Esophagus squamous epithelium (tissue), 5 donors: ENCODE measurements at places on chromosomes 7 and 10.

DNA sequence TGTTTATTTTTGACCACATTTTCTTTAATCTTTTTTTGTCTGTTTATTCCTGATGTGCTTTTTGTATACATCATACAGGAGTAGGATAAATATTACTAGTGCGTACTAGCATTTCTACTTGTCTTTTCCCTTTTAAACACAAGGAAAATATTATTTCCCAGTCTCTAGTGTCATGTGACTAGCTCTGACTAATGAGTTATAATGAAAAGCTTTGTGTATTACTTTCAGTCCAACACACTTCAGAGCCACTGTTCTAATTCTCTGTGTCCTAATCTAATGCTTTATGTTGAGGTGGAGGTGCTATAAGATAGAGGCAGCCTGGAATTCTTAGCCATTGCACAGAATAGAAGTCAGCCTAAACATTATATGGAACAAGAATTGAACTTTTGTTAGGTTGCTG lies 65.0 kb upstream of the RAB18 start:
- DNase-seq, result no peak

GRCh38 chr10:64690194-64690593 lies 1169.0 kb downstream of the REEP3 start:
- DNase-seq, result no peak

DNA sequence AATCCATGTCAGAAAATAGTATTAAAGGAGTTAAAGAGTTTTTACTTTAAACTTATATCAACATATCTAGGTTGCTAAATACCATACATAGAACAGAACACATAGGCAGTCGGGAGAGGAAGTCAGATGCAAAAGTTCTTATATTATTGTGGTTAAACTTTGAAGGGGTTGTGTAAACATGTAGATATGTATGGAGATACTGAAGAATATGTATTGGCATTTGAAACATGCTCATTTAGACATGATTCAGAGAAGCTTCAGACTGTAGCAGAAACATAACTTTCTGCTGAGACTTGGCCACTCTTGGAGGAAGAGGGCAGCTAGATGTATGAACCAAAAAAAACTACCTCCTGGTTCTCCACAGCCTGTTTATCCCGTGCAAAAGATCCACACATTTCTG lies 103.5 kb upstream of the FERD3L start:
- no peak for DNase-seq

DNA sequence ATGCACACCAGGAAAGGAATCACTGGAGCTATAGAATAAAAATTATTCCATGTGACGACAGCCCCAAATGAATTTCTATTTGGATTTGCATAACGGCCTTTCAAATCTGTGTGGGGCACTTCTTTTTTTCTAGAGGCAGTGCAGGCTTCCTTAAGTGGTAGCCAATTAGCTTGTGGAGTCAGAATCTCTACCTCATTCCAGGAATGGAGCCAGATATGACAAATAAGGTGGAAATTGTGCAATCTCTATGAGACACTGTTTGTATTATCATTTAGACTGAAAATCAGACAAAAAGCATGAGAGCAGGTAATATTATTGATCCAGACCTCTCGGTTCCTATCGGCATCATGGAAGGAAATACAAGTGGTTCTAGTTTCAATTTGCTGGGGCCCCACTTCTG lies 78.7 kb downstream of the BEND7 start:
- DNase-seq, result no peak

DNA sequence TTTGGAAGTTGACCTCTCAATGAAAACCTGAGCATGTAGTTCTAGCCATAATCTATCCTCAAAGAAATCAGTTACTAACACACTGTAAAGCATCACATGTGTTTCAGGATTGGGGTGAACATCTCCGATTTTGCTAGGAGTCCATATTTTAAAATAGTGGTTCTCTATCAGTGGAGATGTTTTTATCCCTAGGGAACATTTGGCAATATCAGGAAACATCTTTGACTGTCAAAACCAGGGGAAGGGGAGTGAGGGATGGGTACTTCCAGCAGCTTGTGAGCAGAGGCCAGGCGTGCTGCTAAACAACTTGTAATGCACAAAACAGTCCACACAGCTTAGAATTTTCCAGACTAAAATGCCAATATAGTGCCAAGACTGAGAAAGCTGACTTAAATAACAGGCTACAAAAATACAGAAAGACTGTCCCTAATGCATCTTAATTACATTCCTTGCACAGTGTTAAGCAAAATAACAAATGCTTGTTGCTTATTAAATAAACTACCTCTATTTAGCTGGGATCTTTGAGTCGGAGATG lies 120.9 kb downstream of the CRPPA start:
- no peak for DNase-seq

DNA sequence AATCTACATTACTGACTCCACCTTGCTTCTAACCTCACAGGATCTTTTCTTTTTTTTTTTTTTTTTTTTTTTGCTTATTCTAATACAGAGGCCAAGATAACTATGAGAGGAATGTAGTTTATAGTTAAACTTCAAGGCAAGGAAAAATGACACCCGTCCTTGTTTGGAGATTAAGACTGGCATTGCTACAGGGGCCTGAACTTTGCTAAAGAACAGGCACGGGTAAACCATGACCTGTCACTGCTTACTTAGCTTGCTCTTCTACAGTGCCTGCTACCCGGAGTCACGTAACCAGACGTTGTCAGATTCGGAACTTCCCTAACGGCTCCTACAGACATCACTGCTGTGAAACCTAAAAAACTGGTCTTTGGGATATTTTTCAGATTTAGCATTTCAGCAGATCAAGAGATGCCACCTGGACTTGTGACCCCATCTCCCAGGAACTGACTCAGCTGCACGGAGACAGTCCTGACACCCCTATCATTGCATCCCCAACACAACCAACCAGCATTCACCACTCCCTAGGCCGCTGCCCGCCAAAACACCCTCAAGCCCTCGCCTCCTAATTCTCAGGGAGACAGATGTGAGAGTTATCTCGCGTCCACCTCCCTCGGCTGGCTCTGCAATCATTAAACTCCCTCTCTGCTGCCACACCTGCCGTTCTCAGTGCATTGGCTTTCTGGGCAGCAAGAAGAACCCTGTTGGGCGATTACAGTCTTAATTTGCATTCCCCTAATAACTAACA lies 27.5 kb downstream of the MAD1L1 start:
- no peak for DNase-seq

GRCh38 chr7:121484089-121484763 lies 88.1 kb upstream of the FAM3C start:
- no peak for DNase-seq

GRCh38 chr10:62054408-62054807 lies 152.9 kb downstream of the ARID5B start:
- no peak for DNase-seq

DNA sequence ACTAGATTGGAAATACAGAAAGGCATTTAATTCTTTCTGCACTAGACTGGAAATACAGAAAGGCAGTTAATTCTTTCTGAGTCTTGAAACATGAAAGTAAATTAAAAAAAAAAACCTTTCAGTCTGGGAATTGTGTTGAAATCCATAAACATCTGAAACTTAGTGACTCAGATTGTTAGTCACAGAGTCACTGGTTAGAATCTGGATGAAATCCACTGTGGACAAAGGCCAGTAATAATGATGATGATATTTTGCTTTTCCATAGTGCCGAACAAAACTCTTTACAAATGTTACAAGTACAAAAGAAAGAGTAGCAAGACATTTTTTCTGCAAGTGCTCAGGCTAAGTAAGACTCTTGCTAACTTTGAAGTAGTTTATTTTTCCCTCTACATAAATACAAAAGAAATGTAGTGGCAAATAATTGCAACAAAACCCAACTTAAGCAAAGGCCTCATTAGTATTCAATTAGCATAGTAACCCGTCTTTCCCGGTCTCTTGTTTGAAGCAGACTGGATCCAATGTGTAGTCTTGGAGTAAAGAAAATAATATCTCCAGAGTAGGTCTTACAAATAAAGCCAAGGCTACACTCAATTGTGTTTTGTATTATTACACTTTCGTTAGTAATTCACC lies 5.8 kb upstream of the PRTFDC1 start:
- no peak for DNase-seq

DNA sequence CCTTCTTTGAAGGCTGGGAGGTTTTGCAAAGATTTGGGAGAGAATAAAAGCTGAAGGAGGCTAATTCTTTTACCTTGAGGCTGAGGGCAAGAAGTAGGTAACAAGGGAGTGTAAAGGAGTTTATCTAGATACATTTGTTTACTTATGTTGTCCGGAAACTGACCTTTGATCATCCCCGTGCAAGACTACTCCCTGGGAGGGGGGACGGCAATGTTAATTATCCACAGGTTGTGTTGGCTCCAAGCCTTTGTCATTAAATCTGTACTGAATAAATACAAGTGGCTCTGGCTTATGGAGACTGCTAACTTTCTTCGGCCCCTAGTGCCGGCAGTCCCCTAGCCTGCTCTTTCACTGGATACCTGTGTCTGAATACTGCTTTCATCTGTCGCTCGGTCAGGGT lies 1250.6 kb upstream of the LRRTM3 start:
- no peak for DNase-seq
